ENCODE measurements at places on chromosomes 4 and X.

DNA sequence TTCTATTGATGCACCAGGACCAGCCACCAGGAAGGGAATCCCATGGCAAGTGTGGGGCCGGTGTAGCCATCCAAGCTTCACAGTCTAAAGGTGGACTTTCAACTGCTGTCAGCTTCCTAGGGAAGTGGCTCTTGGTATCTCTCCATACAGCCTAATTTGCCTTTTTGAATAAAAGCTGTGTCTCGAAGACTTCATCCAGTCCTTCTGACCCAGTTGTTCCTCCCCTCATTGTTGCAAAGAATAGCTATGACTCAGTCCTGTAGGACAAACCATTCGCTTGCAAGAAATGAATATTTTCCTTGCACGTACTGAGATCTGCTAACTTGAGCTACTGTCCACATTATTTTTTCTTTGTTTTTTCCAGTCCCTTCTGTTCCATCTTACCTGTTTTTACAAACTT, 145.1 kb upstream of the CTSO start:
- DNase-seq, result no peak
- peaks cover 39% of the 10 kb centered on the region for H3K4me1 ChIP-seq
- H3K27me3 ChIP-seq, result no peaks in the 10 kb centered on the region
- no peaks in the 10 kb centered on the region for H3K36me3 ChIP-seq
- no peak overlapping the region for H3K4me3 ChIP-seq

- DNase-seq, result no peak
- H3K4me3 ChIP-seq, result no peak overlapping the region
- no peaks in the 10 kb centered on the region for H3K36me3 ChIP-seq
- H3K27me3 ChIP-seq, result no peaks in the 10 kb centered on the region
Observed at GRCh38 chr4:151801547-151802516, 41.0 kb upstream of the GATB start.

- H3K27ac ChIP-seq, result no peak overlapping the region
- DNase-seq, result no peak
- H3K4me3 ChIP-seq, result no peak overlapping the region
- H3K27me3 ChIP-seq, result no peaks in the 10 kb centered on the region
- peaks cover 22% of the 10 kb centered on the region for H3K4me1 ChIP-seq
- no peaks in the 10 kb centered on the region for H3K36me3 ChIP-seq
Observed at GRCh38 chrX:14738643-14739042, 134.2 kb downstream of the FANCB start.

DNA sequence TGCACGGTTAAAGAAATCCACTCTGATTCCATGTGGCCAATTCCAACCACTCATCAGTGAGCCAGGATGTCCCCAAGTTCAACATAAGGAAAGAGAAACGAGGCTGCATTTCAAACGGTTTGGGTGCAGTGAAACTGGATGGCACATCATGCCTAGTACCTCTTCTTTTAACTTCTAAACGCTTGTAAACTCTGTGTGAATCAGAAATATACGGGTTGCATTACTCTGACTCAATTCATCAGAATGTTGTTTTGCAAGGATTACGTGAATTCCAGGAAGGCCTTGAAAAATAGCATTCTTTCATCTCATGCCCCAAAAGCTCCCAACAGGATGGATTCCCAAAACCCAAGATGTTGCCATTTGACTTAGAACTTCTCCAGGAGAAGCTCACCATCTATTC, 270.4 kb downstream of the LDB2 start:
- peaks cover 2% of the 10 kb centered on the region for H3K36me3 ChIP-seq
- peaks cover 19% of the 10 kb centered on the region for H3K4me1 ChIP-seq
- no peaks in the 10 kb centered on the region for H3K27me3 ChIP-seq

DNA sequence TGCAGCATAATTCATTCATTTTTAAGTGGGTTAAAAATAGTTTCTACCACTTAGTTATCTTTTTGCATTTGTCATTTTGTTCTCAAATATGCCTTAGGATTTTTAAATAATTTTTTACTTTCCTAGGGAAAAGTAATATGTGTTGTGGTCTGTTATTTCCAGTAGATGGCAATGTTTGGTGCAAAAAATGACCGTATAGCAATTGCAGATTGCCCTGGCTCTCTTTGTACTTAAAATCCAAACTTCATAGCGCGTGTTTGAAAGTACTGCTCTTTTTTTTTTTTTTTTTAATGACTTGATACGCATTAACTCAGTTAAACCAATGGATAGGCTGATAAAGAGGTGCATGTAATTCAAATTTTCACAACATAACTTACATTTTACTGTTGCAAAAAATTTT, 74.4 kb upstream of the RBMX start:
- no peak for DNase-seq
- no peaks in the 10 kb centered on the region for H3K27me3 ChIP-seq
- H3K36me3 ChIP-seq, result no peaks in the 10 kb centered on the region
- no peak overlapping the region for H3K27ac ChIP-seq
- no peaks in the 10 kb centered on the region for H3K4me1 ChIP-seq
- no peak overlapping the region for H3K4me3 ChIP-seq

DNA sequence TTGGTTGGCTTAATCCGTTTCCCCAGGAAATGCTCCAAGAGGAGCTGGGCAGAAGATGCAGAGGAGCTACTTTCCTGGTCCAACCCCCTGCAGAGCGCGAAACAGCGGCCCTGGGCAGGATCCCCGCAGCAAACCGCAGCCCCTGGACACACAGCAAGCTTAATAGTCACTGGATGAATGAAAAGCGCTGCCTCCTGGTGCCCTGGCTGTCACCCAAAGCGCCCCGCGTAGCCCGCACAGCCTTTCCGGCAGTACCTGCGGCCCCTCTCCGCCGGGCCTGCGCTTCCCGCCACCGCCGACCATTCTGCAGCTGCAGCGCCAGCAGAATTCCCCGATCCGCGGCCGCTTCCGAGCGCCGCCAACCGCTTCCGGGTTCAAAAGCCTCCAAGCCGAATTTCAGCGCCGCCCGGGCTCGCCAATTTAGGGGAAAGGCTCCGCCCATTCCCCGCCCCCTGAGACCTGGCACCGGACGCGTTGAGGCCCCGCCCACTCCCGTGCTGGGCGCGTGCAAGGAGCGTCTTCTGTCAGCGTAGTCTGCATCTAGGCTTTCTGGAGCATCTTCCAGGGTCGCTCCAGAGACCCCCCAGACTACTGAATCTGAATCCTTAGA, at the start of gene HPF1:
Gene HPF1, minus strand, starts transcription at position 370 of the 610 bp plus-strand sequence. Its CDS starts 67 bp downstream, at position 303.
- H3K36me3 ChIP-seq, result no peaks in the 10 kb centered on the region
- H3K4me1 ChIP-seq, result peaks cover 21% of the 10 kb centered on the region
- H3K4me3 ChIP-seq, result peak within 1 kb of the TSS; percentile 81

DNA sequence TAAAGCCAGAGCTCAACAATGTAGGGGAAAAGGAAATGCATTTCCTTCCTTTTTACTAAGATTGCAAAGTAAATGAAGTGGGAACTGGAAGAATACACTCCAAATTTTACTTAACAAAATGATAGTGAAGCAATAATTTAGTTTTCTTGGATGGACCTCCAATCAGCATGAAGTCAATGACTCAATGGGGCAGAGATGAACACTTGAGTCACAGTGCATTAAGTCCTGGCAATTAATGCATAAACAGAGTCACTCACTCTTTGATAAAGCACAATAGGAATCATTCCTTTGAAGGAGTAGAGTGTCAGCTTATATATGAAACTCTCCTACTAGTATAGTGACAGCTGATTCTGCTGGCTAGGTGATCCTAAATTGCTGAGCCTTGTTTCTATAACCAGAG, 66.7 kb upstream of the FRAS1 start:
- DNase-seq, result no peak
- no peaks in the 10 kb centered on the region for H3K36me3 ChIP-seq
- peaks cover 8% of the 10 kb centered on the region for H3K27me3 ChIP-seq
- H3K4me1 ChIP-seq, result peaks cover 12% of the 10 kb centered on the region

DNA sequence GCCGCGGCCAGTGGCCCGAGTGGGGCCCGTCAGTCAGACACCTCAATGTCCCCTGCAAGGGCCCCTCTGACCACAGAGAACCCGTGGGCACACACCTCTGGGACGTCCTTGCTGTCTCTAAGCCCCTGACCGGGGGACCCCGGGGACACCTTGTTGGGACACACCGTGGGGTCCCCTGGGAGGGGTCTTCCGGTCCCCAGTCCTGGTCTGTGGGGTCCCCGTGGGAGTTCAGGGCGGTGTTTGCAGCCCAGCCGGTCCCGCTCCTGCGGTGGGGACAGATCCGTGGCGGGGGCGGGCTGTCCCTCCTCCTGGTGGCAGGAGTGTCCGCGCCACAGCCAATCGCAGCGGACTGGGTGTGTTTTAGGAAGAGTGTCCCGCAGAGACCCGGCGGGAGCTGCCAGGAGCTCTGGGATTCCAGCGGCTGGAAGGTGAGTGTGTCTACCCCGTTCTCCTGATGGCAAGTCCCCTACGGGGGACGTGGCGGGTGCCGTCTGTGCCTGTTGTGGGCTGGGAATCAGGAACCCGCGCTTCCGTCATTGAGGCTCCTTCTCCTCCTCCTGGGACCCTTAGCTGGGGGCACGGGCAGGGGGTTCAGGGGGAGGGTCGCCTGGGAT, 5.1 kb upstream of the PLCXD1 start:
- H3K4me3 ChIP-seq, result peak overlapping the region; percentile 65
- H3K4me1 ChIP-seq, result peaks cover 3% of the 10 kb centered on the region
- peak; percentile 89 for DNase-seq

GRCh38 chrX:30589146-30589888, 11.8 kb upstream of the TASL start:
- H3K4me3 ChIP-seq, result no peak overlapping the region
- H3K36me3 ChIP-seq, result no peaks in the 10 kb centered on the region
- peaks cover 17% of the 10 kb centered on the region for H3K27me3 ChIP-seq
- DNase-seq, result no peak
- no peaks in the 10 kb centered on the region for H3K4me1 ChIP-seq

GRCh38 chrX:110847334-110847733, 51.7 kb upstream of the CHRDL1 start:
- H3K27ac ChIP-seq, result no peak overlapping the region
- no peaks in the 10 kb centered on the region for H3K36me3 ChIP-seq
- no peak for DNase-seq
- H3K27me3 ChIP-seq, result peaks cover 7% of the 10 kb centered on the region
- no peaks in the 10 kb centered on the region for H3K4me1 ChIP-seq

GRCh38 chrX:110219920-110220319, 98.0 kb downstream of the AMMECR1 start:
- peaks cover 27% of the 10 kb centered on the region for H3K4me1 ChIP-seq
- H3K27me3 ChIP-seq, result no peaks in the 10 kb centered on the region
- DNase-seq, result no peak
- peak overlapping the region; percentile 20 for H3K27ac ChIP-seq

GRCh38 chrX:63488546-63489373, 137.6 kb upstream of the SPIN4 start:
- H3K27ac ChIP-seq, result no peak overlapping the region
- H3K4me3 ChIP-seq, result no peak overlapping the region
- no peaks in the 10 kb centered on the region for H3K4me1 ChIP-seq
- DNase-seq, result no peak
- H3K27me3 ChIP-seq, result no peaks in the 10 kb centered on the region
- H3K36me3 ChIP-seq, result no peaks in the 10 kb centered on the region

DNA sequence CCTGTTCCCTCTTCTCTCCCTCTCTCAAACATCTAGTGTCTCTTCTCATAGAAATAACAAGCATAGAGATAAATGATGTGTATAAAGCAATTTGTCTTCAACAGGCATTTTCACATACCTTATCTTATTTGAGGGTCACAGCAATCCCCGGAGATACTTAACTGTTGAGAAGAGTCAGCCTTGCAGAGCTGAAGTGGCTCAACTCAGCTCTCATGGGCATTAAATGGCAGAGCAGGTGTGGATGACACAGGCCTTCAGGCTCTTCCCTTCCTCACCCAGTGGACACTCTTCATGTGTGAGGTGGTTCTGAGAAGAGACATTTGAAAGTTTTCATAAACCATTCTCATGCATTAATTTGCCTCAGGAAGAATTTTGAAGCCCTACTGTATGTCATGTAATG, 134.2 kb downstream of the AFF2 start:
- H3K4me3 ChIP-seq, result no peak overlapping the region
- peaks cover 24% of the 10 kb centered on the region for H3K4me1 ChIP-seq
- H3K36me3 ChIP-seq, result no peaks in the 10 kb centered on the region
- no peaks in the 10 kb centered on the region for H3K27me3 ChIP-seq

DNA sequence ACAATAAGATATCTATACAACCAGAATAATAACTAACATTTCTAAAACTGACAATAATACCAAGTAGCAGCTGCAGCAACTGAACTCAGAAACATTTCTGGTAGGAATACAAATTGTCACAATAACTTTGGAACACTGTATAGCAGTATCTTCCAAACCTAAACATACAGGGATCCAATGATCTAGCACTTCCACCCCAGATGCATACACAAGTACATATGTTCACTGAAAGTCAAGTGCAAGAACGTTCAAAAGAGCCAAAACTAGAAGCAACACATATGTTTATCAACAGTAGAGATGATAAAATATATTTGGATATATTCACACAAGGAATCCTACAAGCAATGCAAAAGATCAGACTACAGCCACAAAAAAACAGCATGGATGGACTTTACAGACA, 46.2 kb downstream of the MAPK10 start:
- H3K36me3 ChIP-seq, result no peaks in the 10 kb centered on the region
- DNase-seq, result no peak
- no peak overlapping the region for H3K27ac ChIP-seq
- peaks cover 5% of the 10 kb centered on the region for H3K4me1 ChIP-seq

GRCh38 chrX:114959729-114960128, 57.7 kb downstream of the IL13RA2 start:
- no peaks in the 10 kb centered on the region for H3K36me3 ChIP-seq
- no peaks in the 10 kb centered on the region for H3K4me1 ChIP-seq
- H3K27me3 ChIP-seq, result peaks cover 22% of the 10 kb centered on the region
- H3K27ac ChIP-seq, result no peak overlapping the region

GRCh38 chrX:23851544-23851943, 56.2 kb downstream of the APOO start:
- H3K27me3 ChIP-seq, result no peaks in the 10 kb centered on the region
- H3K4me3 ChIP-seq, result no peak overlapping the region
- no peak for DNase-seq
- no peak overlapping the region for H3K27ac ChIP-seq

DNA sequence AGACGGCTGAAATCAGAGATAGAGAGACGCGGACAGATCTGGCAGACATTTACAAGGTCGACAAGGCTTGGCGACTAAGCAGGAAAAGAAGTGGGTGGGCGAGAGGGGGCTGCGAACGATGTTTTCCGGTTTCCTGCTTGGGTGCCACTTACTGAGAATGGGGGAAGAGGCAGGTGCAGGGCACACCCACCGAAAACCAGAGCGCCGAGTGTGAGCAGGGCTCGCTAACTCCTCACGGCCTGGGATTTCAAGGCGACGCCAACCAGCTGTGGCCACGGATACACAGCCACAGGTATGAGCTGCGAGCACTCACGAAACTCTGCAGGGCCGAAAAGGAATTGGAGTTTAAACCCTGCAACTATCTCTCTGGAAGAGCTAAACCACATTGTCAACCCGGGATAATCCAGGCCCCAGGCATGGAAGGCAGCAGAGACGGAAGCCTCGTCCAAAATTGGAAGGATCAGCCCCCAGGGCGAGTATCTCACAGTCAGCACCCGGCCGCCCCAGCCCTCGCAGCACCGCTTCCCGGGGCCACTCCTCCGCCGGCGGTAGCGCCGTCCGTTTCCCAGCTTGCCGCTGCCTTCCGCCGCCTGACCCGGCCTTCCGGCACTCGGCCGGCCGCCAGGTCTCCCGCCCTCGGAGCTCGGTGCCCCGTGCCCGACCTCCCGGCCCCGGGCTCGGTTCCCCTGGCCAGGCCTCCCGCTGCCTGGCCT, 778 bp downstream of the CASP3 start:
- peak overlapping the region; percentile 80 for H3K4me3 ChIP-seq
- peaks cover 68% of the 10 kb centered on the region for H3K4me1 ChIP-seq
- no peaks in the 10 kb centered on the region for H3K36me3 ChIP-seq

- H3K36me3 ChIP-seq, result no peaks in the 10 kb centered on the region
- H3K4me1 ChIP-seq, result peaks cover 25% of the 10 kb centered on the region
- peaks cover 2% of the 10 kb centered on the region for H3K27me3 ChIP-seq
- peak overlapping the region; percentile 17 for H3K27ac ChIP-seq
Observed at GRCh38 chr4:123616951-123617461, 220.4 kb downstream of the SPRY1 start.
